Activated naive CD4-positive, alpha-beta T cell treated with anti-CD3 and anti-CD28 coated beads, Interleukin-2, amount 50 U/mL, for 16 hours (primary cell): ENCODE measurements at places on chromosomes 3 and 15.

- no peak for DNase-seq
Measured at GRCh38 chr3:12656850-12657249, 7.1 kb downstream of the RAF1 start.

DNA sequence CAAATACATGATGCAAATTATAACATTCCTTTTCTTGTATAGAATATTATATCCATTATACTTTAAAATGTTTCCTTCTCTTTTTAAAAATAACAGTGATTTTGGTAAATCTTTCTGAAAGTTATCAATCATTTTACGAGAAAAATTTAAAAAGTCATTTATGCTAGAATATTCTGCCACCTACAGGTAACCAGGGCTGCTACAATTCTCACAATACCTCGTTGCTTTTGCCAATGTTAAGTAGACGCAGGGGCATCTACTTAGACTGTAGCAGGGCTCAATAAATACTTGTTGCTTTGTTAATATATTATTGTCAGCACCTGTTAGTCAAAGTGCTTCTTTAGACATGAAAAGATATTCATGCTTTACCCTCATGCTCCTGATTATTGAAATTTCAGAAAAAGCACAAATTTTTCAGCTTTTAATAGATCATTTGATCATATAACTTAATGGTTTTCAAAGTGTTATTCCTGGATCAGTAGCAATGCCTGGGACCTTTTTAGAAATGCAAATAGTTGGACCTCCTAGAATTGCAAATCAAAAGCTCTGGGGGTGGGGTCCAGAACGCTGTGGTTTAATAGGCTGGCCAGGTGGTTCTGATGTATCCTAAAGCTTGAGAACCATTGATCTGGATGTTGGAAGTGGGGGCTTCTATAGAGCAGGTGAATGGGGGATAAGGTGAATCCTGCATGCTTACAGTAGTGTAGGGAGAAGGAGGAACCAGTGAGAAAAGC lies 223.6 kb upstream of the PDZRN3 start:
- no peak for DNase-seq

DNA sequence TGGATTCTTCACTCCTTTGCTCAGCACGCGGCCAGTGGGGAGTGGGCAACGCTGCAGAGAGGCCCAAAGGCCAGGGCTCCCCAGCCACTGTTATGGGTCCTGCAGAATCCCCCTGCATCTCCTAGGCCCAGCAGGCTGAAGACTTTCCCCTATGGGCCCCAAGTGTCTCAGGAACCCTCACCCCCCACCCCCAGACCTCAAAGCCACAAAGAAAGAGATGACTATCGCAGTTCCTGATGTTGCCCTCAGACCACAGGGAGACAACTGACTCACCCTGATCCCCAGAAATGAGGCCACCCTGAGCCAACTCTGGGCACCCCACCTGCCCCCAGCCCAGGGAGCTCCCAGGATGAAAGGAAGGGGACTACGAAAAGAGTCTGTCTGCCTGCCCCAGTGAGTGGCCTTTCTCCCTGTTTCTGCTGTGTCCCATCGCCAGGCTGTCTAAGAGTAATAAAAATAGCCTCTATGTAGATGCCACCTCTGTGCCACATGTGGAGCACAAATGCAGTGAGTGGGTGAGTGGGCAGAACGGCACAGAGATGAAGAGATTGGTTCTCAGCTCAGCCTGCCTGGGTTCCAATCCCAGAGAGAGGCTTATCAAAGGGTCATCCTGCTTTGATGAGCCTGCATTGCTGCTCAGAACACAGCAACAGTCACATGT lies 283.0 kb downstream of the UACA start:
- DNase-seq = peak; percentile 42

GRCh38 chr15:81880833-81881232 lies 165.0 kb downstream of the MEX3B start:
- DNase-seq = no peak

- DNase-seq = no peak
Measured at GRCh38 chr15:40121911-40122638, 13.4 kb upstream of the BMF start.

GRCh38 chr3:86723433-86723832 lies 267.5 kb downstream of the VGLL3 start:
- no peak for DNase-seq

- DNase-seq = no peak
Measured at GRCh38 chr3:43707998-43708397, 17.3 kb downstream of the ABHD5 start.

DNA sequence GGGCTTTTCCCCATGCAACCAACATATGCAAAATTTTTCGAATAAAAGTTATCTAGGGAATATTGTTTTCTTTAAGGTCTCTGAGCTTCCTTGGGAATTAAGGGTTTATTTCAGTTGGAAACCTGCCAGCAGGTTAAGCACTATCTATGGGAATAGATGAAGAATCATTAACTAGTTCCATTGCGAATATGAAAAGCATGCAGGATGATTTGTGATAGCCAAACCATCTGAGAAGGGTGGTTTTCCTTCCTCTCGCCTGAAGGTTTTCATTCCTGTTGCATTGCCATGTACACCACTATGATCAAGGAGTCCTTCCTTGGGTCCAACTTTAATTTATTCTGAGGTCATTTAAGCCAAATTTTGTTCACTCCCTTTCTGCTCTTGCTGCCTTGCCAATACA lies 184.9 kb downstream of the NR2F2 start:
- no peak for DNase-seq

DNA sequence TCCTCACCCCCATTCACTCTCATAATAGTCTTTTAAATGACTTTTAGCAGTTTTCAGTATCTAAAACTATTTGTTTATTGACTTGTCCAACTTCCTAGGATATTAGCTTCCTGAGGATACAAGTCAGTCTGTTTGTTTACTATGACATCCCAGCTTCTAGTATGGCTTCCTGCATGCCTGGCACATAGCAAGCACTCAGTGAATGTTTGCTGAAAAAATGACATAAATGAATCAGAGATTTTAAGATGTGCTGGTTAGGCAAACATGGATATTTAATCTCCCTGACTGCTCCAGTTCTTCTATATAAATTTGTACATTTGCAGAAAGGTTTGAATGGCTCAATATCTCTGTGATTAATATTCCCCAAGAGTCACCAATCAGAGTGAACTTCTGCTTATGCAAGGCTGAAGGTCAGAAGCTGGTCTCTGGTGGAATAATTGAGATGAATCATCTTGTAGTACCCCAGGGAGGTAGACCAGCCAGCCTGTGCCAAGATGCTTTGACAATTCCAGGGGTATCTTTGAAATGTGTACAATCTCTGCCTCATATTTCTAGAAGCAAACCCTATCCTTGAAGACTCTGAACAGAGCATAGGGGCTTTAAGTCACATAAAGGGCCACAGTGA lies 219.0 kb upstream of the LMCD1 start:
- no peak for DNase-seq

- no peak for DNase-seq
Measured at GRCh38 chr3:147427746-147428145, 18.6 kb downstream of the ZIC1 start.

GRCh38 chr15:64246364-64247189 lies 83.8 kb upstream of the PPIB start:
- DNase-seq = peak; percentile 20

DNA sequence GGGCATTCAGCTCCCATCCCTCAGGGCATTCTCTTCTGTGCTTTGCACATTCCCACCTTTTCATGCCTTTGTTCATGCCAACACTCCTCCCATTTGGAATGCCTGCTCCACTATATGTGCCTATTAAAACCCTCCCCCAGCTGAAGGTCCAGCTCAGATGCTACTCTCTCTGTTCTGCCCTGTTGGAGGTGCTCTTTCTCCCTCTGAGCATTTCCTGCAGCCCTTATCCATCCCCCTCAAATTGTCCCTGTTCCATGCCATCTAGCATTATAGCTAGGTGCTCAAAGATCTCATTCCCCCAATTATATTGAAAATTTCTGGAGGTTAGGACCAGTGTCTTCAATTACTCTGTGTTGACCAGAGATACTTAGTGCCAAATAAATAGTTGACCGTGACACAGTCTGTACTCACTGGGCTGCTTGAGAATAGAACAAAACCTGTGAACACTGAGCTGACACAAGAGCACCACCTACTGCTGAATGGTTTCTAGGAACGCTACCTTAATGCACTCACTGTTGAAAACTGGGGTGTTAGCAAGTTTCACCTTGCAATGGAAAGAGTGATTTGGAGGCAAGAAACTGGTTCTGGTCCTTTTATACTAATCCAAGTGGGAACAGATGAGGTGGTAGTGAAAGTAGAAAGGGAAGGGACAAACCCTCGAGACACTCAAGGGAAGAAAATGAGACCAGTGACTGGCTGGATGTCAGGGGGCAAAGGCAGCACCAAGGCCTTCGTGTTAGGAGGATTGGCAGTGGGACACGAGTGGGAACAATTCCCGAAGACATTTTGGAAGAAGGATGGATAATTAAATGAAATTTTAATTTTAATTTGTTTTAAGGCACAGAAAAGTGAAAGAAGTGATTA lies 289.8 kb upstream of the ROPN1 start:
- DNase-seq = no peak

DNA sequence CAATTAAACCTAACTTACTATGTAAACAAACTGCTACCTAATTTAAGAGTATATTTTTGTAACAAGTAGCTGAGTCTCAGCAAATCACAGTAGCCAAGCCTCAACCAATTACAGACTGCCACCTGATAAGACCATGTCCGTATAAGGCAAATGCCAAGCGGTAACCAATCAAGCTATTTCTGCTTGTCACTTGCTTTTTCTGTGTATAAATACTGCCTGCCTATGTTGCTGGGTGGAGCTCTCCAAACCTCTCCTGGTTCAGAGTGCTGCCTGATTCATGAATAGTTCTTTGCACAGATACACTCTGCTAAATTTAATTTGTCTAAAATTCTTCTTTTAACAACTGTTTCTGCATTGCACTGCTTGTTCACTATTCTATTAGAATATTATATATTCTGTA lies 42.6 kb downstream of the ZNF148 start:
- DNase-seq = no peak

DNA sequence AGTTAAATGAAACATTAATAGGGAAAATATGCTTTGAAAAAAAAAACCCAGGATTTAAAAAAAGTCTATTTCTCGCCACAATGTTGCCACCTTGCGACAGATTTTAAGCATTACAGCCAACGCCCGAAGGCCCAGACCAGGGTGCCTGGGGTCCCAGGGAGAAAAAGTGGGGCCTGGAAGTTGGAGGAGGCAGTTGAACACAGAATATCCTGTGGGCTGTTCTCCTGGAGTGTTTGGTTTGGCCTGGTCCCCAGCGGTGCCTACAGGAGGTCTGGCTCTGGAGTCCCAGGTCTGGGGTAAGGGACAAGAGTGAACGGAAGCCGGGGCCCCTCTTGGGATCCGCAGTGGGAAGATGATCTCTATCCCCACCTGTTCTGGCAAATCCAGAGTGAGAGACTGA lies 3.4 kb downstream of the RNU6-1 start:
- peak; percentile 55 for DNase-seq

- no peak for DNase-seq
Measured at GRCh38 chr3:10312861-10313260, 8.1 kb downstream of the SEC13 start.

DNA sequence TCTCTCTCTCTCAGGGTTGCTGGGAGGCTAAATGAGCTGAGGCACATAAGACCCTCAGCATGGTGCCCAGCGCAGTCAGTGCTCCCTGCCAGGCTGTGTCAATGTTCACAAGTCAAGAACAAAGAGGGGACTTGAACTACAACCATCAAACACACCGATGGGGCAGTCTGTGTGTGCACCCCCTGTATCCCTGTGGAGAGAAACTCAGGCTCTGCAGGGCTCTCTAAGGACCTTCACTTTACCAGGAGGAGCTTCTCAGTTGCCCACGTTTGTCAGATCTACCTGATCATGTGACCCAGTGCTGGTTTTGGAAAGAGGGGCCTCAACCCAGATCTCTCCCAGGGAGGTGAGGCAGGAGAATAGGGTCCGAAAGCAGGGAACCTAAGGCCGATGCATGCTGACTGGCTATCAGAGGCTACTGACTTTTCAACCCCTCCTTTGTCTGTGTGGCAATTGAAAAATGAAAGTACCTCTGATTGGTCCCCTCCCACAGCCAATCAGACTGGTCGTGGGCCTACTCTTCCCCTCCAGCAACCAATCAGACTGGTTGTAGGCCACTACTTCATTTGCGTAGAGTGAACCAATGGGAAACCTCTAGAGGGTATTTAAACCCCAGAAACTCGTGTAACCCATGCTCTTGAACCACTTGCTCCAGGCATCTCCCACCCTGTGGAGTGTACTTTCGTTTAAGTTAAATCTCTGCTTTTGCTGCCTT lies 34.0 kb downstream of the RHCG start:
- no peak for DNase-seq

- DNase-seq = no peak
Measured at GRCh38 chr3:55065331-55065730, 137.5 kb upstream of the LRTM1 start.

DNA sequence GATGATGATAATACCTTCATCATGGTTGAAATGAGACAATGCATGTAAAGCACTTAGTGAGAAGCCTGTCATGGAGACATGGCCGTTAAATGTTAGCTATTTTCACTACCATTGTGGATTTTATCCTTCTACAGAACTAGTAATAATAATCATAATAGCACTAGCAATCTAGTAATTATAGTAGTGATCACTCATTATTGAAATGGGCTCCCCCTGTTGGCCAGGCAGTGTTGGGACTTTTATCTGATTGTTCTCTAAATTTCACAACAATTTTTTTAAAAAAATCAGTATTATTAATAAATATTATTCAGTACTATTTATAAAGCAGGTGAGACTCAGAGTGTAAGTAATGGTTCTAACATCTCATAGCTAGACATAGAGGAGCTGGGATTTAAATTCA lies 396.3 kb downstream of the IL5RA start:
- no peak for DNase-seq

- no peak for DNase-seq
Measured at GRCh38 chr3:98967758-98968157, 66.3 kb upstream of the DCBLD2 start.

DNA sequence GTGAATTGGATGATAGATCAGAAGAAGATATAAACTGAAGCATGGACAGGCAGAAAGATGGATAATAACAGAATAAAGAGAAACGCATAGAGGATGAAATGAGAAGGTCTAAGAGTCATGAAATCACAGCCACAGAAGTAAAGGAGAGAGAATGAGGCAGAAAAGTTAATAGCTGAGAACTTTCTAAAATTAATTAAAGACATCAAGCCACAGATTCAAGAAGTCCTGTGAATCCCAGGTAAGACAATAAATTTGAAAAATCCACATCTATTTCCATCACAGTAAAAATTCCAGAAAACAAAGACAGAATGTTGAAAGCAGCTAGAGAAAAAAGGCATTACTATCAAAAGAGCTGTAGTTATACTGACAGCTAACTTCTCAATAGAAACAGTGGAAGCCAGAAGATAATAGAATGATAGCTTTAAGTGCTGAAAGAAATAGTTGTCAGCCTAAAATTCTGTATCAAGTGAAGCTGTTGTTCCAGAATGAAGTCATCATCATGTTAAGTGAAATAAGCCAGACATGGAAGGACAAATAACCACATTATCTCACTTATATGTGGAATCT lies 12.0 kb downstream of the ACVR2B start:
- DNase-seq = no peak

GRCh38 chr3:133880287-133880686 lies 15.4 kb downstream of the RAB6B start:
- no peak for DNase-seq
